ENCODE measurements at places on chromosomes 2 and 18.
A peak's percentile ranks its signal among the peaks of the same experiment; 100 is the strongest.

DNA sequence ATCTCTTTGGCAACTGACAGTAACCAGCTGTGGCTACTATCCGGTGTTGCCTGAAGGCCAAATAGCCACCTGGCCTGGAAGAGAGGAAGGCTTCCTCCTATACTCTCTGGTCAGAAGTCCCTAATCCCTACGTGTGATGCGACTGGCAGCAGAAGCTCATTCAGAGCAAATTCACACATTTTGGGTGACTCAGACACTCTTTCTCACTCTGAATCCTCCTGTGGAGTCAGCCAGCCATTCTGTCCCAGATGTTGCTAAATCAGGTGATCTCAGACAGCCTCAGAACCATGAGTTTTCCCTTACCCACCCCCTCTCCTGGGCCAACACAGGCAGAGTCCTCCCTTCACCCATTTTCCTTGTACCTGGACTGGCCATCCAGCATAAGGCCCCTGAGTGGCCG lies 34.7 kb downstream of the CFAP53 start:
- DNase-seq, result no peak

- no peak for DNase-seq
Measured at GRCh38 chr2:58032016-58032763, 14.4 kb upstream of the VRK2 start.

DNA sequence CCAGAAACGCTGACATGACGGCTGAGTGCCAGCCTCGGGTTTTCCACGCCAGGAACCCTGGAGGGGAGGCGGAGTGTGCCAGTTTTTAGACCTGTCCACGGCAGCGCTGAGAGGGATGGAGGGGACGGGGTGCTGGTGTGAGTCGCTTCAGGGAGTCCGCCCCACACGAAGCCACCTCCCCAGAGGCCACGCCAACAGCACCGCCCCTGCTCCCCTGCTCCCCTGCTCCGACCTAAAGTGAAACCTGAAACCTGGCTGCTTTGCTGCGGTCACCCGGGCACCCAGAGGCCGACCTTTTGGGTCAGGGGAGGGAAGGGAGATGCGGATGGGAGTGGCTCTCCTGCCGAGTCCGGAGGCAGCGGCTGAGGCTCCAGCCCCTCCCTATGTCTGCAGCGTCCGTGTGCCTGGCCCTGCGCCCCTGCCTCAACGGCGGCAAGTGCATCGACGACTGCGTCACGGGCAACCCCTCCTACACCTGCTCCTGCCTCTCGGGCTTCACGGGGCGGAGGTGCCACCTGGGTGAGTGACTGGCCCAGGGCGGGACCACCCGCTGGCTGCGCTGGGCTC lies 38.1 kb downstream of the SNED1 start:
- DNase-seq, result no peak

DNA sequence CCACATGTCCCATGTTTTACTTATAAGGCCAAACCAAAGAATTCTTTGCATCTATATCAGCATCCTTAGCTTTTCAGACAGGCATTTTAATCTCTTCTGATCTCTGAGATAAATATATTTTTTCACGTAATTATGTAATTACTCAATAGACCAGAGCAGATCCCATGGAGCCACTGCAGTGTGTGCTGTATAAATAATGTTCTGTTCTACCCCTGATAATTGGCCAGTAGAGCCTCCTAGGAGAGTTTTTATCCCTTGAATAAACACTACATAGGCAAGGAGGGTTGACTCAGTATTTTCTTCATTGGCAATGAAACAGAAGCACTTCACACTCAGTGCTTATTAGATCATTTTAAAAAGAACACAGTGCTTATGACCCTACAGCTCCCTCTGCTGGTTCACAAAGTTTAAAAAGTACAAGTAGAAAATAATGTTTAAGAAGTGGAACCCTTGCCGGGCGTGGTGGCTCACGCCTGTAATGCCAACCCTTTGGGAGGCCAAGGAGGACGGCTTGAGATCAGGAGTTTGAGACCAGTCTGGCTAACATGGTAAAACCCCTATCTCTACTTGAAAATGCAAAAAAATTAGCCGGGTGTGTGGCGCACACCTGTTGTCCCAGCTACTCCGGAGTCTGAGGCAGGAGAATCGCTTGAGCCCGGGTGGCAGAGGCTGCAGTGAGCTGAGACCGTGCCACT lies 91.9 kb downstream of the PPP1R1C start:
- DNase-seq, result peak; percentile 95
